SJSA1 (cell line): ENCODE measurements at places on chromosomes 3 and 15. TPM values are rescaled to one million over a fixed set of nuclear protein-coding genes. Genes with fewer than 3 reads are reported as not detected.

- peak; percentile 65 for DNase-seq
These were observed 221.4 kb downstream of the FAM43A start for GRCh38 chr3:194906970-194907629.

DNA sequence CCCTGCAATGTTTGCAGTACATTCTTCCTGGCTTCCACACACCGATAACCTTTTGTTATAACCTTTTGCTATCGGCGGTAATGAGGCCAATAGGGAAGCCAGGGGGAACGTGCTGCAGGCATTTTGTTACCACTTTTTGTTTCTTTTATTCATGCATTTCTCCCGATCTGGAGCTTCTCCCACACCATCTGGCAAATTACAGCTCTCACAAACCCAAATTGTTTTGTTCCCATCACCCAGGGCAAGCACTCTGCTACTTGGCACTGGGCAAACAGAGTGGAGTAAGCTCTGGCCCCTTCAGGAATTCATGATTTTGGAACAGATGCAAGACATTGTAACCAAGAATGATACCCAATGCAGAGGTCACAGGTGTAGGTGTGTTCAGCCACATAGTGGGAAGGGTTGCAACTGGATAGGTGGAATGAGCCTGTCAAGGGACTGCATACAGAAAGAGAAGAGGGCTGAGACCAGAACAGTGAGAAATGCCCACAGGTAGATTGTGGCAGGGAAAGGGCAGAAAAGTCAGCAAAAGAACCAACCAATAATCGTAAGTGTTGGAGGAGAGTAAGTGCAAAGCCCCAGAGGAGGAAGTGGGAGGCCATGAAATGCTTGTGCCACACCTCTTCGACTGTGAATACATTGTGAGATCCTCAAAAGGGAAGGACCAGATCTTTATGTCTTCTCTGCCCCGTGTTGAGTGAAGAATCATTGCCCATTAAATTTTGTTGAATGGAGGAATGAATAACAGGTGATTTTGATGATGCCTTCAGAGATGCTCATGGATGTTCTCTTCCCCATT is 45.8 kb downstream of the PARP15 start:
- DNase-seq: no peak

- no peak for DNase-seq
These were observed 478.7 kb downstream of the MFSD1 start for GRCh38 chr3:159280386-159281191.

Gene PIGZ
- 0.13 and 0.84 TPM in 2 replicates for total RNA-seq

GRCh38 chr15:22874966-22875365 is 36.5 kb downstream of the NIPA2 start:
- DNase-seq: no peak
